ENCODE measurements at places on chromosomes 5 and 9. TPM values are rescaled to one million over a fixed set of nuclear protein-coding genes. Genes with fewer than 3 reads are reported as not detected.

- DNase-seq: no peak
Observed at GRCh38 chr5:133006653-133007052, 19.7 kb downstream of the ZCCHC10 start.

- no peak for DNase-seq
Observed at GRCh38 chr5:113463032-113463431, 25.2 kb downstream of the MCC start.

- DNase-seq: no peak
Observed at GRCh38 chr9:8477450-8477849, 677.9 kb upstream of the DMAC1 start.

DNA sequence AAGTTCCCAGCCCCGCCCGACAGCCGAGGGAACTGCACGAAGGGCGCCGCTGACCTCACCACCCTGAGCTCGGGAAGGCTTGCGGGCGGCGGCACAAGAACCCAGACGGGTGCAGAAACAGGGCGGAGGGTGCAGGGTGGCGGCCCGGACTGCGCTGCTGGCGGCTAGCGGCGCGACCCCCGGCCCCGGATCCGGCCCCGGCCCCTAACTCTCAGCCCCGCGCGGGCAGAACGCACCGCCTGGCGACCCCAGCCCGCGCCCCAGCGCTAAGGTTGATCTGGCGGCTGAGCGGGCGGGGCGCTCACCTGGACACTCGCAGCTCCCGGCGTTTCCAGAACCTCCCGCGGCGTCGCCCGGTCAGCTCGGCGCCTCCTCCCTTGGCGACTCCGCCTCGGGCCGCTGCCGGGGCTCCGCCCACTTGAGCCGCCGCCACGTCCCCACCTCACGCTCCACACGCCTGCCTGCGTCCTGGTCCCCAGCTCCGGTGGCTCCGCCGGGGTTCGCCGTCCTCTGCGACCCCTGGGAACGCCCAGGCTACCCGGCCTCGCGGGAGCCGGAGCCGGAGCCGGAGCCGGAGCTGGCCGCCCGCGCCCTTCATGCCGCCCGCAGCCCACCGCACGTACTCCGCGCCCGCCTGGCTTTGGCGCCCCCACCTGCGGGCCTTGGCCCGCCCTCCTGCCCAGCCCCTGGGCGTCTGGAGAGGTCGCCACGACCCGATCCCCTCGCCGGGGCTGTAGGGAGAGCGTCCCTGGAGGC lies at the start of gene P4HA2:
Gene P4HA2 (minus strand): TSS at position 369 of the 756 bp plus-strand sequence. CDS start 9,227 bp downstream, outside the sequence.
- DNase-seq: peak; percentile 65

GRCh38 chr5:174903172-174903732 lies 178.9 kb downstream of the MSX2 start:
- no peak for DNase-seq

The NME5 gene
- total RNA-seq: under 0.01 TPM

The OBP2B gene
- not detected for total RNA-seq

The UGT3A1 gene
- not detected for total RNA-seq

- no peak for DNase-seq
Observed at GRCh38 chr9:127197186-127197860, 67.3 kb upstream of the GARNL3 start.

- peak; percentile 53 for DNase-seq
Observed at GRCh38 chr9:32579706-32580331, 6.9 kb upstream of the NDUFB6 start.

- DNase-seq: no peak
Observed at GRCh38 chr5:128339585-128339984, 198.5 kb downstream of the FBN2 start.

GRCh38 chr5:131321066-131321465 lies 57.2 kb downstream of the CDC42SE2 start:
- no peak for DNase-seq

The CCDC183 gene
- total RNA-seq: not detected

The PCDHA9 gene
- under 0.01 TPM for total RNA-seq

GRCh38 chr5:158376679-158377078 lies 517.7 kb upstream of the CLINT1 start:
- no peak for DNase-seq

The DBH gene
- not detected for total RNA-seq

DNA sequence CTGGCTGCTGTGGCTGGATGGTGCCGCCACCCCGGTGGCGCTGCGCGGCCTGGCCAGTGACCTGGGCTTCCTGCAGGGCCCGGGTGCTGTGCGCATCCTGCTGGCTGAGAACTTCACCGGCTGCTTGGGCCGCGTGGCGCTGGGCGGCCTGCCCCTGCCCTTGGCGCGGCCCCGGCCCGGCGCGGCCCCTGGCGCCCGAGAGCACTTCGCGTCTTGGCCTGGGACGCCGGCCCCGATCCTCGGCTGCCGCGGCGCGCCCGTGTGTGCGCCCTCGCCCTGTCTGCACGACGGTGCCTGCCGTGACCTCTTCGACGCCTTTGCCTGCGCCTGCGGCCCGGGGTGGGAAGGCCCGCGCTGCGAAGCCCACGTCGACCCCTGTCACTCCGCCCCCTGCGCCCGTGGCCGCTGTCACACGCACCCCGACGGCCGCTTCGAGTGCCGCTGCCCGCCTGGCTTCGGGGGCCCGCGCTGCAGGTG lies 17.5 kb downstream of the CRB2 start:
- no peak for DNase-seq

The SGCD gene
- 10.6 TPM for total RNA-seq

The SH3GL2 gene
- under 0.01 TPM for total RNA-seq

- no peak for DNase-seq
Observed at GRCh38 chr5:6785861-6786180, 72.6 kb downstream of the TENT4A start.

- peak; percentile 30 for DNase-seq
Observed at GRCh38 chr9:81825846-81826516, 102.2 kb upstream of the SPATA31D4 start.

DNA sequence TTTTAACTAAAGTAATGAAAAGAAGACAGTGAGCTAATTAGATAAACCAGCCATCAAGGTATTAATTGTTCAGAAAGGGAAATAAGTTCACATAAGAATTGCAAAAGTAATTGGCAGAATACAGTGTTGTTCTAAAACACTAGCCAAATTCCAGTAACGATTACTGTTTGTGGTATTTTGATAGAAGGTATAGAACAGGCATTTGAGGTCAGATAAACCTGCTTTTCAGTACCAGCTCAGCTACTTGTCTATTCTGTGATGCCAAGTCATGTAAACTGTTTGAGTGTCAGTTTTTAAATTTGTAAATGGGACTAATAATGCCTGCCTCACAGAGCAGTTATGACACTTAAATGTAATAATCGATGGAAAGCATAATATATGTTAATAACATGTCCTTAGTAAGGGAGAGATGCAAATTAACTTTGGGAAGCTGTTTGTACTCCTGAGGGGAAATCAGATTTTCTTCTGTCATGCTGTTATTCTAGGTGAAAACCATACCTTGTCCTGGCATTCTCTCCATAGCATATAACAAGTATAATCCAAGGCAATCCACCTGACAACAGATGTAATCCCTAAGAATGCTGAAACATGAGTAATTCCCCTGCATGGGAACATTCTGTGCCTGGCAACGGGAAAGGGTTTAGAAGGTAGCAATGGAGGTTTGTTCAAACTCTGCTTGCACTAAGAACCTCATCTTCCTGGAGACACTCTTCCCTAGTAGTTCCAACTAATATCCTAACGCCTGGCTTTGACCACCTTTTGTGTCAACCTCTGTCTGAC lies 509.5 kb upstream of the PAPPA start:
- DNase-seq: no peak

GRCh38 chr5:128455841-128456361 lies 82.1 kb downstream of the FBN2 start:
- DNase-seq: no peak

GRCh38 chr5:117262572-117263131 lies 688.0 kb upstream of the SEMA6A start:
- no peak for DNase-seq

- no peak for DNase-seq
Observed at GRCh38 chr5:55338810-55339243, 31.0 kb downstream of the MTREX start.

DNA sequence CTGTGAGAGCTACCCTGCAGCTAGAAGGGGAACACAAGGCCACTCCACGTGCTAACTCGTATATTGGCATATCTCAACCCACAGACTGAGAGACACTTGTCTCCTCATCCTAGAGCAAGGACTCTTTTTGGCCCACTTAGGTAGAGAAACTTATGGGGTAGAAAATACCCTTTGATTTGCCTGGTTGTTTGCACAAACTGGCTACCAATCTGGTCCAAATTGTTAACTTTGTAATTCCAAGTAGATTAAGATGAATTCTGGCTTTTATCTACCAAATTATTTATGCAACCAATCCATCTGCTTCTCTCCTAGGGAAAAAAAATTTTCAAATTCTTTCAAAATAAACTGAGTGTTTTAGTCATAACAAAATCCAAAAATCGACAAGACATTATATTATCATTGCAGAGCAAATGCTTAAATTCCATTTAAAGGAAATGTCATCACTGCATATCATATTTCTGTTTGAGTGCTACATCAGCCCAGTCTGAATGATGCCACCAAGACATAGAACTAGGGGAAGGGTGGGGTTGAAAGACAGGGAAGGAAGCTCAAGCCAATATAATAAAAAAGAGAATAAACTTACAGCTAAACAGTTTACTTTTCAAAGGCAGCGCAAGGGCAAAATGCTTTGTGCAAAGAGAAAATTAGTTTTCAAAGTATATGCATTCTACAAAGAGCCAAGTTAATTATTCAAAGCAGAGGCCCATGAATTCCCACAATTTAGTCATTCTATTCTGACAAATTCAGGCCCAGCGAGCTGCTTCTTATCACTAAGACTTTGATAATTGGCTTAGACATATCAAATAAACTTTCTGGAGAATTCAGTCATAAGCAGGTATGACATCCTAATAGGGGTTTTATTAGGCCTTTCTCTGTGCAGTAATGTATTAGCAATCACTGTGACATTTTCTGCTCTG lies 198.0 kb downstream of the CAAP1 start:
- DNase-seq: no peak

DNA sequence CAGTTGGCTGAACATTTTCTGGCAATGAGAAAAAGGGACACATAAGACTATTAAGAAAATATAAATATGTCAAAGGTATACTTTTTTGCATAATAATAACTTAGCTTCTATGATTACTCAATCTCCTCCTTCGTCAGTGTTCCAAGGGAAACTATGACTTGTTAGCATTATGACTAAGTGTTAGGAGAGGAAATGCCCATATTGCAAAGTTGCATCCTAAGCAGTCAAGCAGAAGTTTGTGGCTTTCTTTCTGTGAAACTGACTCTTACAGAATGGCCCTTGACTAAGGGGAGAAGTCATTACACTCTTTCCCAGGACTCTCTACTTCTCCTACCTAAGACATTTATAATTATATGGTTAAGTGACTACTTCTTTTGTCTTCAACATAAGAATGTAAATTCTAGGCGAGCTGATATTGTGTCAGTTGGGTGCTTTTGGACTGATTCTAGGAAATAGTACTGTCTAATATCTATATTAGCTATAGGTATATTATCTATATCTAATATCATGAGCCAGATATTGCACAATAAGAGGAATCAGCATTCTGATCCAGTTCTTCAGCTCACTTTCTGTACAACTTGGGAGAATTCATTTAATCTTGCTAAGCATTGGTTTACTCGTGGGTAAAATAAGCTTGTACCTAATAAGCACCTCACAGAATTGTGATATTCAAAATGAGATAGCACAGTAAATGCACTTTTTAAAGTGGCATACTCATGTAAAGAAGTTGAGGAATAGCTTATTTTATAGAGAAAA lies 16.4 kb upstream of the SPINK6 start:
- DNase-seq: peak; percentile 22

The SCGB3A2 gene
- not detected for total RNA-seq

GRCh38 chr9:136544964-136545691 lies 720 bp downstream of the NOTCH1 start:
- DNase-seq: no peak

DNA sequence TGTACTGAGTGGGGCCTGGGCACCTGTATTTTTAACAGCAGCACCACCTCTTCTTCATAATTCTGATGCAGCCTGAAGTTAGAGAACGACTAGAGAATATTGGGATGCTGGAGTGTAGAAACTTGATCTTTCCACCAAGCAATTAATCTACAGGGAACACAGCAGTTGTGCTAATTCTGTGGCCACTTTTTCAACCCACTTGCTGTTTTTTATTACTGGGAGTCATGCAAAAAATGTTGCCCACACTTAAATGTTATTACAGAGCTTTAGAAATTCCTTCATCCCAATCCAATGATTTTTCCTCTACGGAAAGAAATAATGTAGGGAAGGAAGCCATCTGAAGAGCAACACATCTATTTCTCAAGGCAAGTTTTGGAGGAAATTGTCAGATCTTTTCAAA lies 190.9 kb upstream of the TUT7 start:
- no peak for DNase-seq

- DNase-seq: no peak
Observed at GRCh38 chr9:34669809-34670562, 7.5 kb upstream of the CCL27 start.

Data from IMR-90 (cell line).